Activated CD4-positive, alpha-beta T cell treated with anti-CD3 and anti-CD28 coated beads for 48 hours (primary cell): ENCODE measurements at places on chromosomes 11 and 22.

DNA sequence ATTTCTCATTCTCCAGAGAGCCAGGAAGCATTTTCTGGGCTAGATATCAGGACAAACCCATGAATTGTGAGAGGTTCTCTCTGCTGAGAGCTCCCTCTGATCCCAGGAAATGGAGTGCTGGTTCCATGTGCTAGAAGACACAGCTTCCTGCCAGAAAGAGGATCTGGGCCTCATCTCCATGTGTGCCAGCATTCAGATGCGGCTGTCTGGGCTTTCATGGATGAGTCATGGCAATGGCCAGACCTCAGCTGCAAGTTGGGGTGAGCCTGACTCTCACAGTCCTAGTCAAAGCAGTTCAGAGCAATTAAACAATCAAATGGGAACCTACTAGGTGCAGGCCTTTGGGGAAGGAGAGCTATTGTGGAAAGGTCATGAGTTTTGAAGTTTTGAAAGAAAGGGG is 82.3 kb upstream of the EED start:
- DNase-seq: peak; percentile 21

DNA sequence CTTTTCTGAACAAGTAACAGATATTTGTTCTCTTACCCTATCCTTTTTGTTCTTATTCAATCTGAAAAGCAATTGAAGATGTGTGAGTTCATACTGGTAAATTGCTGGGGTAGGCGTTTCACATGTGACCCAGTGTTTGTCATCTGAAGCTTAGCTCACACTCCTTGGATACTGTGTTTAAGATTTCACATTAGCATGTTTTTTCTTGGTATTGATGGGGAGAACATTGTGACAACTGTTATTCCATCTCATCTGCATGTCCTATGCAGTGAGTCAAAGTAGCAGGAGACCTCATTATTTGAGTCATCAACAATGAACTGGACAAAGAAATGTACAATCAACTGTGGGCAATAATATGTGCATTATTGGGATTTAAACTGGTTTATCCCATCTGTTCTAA is 691.6 kb upstream of the ANO5 start:
- DNase-seq: no peak

DNA sequence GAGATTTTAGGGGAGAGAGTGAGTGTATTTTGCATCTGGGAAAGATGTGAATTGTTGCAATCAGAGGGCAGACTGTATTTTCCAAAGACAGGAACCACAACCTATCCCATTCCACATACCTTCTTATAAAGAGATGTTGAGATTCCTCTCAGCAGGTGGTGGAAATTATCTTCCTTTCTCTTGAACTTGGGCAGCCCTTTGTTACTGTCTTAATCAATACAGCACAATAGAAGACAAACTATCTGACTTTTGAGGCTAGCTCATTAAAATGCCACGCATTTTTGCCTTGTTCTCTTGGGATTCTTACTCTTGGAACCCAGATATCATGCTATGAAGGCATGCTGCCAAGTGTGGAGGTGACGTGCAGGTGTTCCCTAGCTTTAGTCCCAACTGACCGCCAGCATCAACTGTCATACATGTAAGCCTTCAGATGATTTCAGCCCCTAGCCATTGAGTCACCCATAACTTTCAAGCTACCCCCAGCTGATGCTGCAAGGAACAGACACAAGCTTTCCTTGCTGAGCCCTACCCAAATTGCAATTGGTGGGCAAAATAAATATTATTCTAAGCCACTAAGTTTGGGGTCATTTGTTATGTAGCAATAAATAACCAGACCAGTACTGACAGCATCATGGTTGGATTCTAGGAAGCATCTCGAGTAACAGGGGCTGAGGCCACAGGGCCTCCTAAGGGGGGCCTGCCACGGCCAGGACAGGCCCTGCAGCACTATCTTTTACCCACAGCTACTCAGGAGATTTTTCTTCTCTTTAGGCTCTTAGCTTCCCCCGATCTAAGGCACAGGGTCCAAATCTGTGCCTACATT is 63.0 kb downstream of the RPL27A start:
- no peak for DNase-seq

GRCh38 chr11:19345519-19345847 is 104.7 kb upstream of the E2F8 start:
- DNase-seq: peak; percentile 2

DNA sequence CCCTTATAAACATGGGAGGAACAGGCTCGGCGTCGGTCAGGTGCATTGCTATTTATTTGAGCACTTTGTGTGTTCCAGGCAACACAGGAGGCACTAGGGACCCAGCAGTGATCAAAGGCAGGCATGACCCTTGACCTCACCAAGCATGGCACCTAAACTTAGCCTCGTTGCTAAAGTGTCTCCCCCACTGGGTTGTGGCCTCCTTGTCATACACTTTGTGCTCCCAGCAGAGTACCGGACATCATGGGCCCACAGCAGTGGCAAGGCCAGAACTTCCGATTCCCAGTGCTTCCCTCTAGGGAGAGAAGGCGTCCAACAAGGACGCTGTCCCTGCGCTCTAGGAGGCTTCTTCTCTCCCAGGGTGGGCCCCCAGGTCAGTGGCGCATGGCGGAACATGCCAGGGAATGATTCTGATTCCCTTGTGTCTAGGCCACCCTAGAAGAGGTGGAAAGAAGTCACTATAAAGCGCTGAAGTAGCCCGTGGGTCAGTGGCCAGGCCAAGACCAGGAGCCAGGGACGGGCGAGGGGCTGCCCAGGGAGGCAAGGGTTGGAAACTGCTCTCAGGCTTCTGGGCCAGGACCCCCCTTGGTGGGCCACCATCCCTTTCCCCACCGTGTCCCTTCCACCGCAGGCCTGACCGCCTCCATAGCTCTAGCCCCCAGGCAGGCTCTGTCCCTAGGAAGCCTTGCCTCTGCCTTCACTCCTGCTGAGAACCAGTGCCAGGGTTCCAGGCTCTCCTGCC is 19.7 kb downstream of the TOM1 start:
- DNase-seq: no peak

DNA sequence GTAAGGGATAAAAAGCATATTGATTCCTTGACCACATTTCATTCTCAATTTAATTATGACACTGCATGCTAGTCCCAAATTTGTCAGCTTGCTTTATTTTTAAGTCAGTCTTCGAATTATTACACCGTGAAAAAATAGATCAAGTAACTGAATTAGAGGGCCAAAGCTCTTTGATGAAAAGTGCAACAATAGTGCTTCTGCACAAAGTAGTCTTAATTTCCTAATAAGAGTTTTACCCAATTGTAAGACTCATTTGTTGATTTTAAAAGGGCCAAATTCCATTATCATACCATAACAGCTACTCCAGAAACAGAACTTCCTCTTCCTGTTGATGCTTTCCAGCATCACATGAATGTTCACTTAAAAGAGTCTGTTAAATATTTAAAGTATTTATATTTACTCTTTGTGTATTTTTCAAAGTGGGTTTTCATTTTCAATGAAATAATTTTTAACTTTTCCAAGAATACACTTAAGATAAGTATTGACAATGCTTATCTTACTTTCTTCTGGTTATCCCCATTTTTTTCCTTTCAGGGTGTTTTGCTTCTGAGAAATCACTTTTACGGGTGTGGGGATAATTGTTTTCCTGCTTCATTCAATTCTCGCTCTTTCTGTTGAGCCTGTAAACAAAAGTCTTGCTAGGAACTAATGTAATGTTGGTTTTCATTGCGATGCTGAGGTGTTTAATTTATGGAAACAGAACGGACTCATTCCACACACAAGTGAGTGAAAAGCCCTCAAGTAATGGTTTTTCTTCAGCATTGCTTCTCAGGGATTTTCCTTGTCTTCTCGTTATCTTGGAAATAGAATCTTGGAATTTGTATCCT is 2.1 kb downstream of the ARHGEF12 start:
- DNase-seq: no peak

DNA sequence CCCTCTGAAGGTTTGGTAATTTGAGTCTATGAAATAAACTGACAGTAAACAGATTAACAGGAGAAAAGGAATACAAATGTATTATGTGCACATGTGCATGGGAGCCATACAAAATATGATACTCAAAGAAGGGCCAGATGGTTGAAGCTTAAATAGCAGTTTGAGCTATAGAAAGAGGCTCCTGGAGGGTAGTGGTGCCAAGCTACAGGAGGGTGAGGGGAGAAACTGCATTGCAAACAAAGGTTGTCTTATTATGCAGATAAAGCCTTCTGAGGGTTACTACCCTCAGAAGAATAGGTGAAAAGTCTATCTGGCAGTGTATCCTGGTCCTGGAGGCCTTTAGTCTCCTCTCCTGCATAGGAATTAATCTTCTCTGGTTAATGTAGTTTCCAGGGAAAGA is 267.3 kb upstream of the MPPED2 start:
- DNase-seq: no peak

DNA sequence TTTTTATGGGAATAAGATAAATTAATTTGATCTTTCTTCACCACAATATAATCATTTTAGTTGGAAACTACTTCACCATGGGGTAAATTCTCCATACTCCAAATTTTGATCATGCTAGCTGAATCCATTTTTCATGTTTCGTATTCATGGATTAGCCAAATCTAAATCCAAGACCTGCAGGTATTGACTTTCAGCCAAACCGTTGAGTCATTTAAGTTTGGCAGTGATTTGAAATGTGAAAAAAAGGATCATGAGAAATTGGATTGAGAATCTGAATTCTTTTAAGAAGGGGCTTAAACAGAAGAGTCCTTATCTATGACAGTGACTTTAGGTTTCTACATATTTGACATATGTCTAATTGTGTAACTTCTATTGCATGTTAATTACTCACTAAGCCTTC is 5.3 kb downstream of the GAS2 start:
- no peak for DNase-seq

GRCh38 chr11:96338910-96339705 is 3.9 kb downstream of the MAML2 start:
- DNase-seq: peak; percentile 61

DNA sequence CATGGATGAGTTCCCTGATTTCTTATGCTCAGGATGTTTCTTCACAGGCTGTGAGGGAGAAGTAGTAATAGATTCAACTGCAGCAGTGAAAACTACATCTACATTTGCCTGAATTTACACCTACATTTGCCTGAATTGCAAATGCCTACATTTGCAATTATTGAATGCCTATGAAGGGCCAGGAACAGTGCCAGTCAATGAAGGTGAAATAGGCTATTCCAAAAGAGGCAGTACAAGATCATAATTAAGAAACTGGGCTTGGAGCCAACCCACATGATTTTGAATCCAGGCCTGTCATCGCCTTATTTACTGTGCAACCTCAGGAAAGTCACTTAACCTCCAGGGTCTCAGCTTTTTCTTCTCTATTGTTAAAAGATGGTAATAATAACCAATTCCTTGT is 1353.3 kb downstream of the FAM181B start:
- no peak for DNase-seq

DNA sequence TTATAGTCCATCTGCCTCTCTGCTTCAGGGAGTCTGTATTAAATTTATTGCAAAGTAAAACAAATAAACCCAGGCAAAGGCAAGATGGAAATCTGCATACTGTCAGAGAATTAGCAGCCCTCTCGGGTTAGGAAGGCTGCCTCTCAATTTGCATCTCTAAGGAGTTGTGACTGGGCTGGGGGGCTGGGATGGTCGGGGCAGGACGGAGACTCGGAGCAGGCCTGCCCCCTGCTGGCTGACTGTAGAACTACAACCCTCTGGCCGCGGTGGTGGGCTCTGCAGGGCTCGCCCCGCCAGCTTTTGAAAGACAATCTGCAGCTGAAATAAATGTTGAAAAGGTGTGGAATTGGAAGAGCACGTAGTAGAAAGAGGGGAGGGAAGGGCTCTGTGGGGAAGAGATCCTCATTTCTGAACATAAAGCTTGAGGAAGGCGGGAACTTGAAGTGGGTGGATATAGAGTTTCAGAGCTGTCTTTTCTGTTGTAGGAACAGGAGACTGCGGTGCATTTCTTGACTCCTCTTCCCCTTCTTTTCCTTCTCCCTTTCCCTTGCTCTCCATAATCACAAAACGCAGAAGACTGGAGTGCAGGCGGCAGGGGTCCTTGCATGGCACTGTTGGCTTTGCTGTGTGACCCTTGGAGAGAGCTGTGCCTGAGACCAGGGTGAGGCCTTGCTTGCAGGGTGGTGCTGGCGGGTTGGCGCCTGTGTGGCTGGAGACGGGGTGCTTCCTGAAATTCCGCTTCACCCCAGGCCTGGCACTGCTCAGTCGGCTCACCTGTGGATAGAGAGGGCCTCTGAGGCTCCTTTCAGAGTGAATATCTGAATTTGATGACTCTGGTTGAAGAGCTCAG is 22.6 kb upstream of the PKNOX2 start:
- DNase-seq: peak; percentile 70

- DNase-seq: no peak
Observed at GRCh38 chr22:31574055-31574670, 77.8 kb downstream of the SFI1 start.

- no peak for DNase-seq
Observed at GRCh38 chr11:134571301-134571700, 159.3 kb upstream of the B3GAT1 start.

GRCh38 chr11:47329431-47329986 is 23.0 kb downstream of the MYBPC3 start:
- no peak for DNase-seq

- DNase-seq: no peak
Observed at GRCh38 chr11:120881596-120881995, 142.3 kb upstream of the TBCEL start.

GRCh38 chr22:40694411-40694810 is 15.1 kb downstream of the MCHR1 start:
- no peak for DNase-seq

- DNase-seq: no peak
Observed at GRCh38 chr11:18173225-18173866, 709 bp downstream of the MRGPRX4 start.

DNA sequence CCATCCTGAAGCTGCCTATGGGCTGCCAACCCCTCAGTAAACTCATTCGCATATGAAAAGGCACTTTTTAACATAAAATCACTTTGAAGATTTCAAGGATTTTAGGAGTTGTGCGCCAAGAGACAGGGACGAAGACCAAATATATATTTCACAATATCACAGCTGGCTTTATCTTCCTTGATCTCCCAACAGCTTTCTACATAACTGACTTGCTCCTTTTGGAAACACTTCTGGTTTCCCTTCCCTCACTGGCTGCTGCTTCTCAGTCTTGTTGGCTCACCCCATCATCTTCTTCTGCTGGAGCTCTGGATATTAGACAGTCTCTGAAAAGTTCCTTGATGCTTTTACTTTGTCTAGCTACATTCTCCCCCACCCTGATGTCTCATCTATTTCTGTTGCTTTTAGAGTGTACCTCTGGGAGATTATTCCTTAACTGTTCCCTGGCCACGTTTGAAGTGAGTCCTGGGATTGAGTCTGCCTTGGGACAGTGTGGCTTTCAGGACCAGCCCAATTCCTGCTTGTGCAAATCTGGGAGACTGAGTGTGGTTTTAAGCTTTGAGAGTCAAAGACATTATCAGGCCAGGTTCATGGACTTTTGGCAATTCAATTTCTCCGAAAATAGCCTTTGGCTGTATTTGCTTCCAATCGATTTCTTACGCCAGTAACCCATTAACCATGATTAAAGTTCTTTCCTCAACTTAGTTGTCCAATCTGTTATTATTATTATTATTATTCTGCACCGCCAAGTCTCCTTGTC is 30.9 kb upstream of the NNMT start:
- no peak for DNase-seq

- no peak for DNase-seq
Observed at GRCh38 chr22:46352276-46352675, 16.8 kb downstream of the TRMU start.

GRCh38 chr22:38949889-38950405 is 7.5 kb upstream of the APOBEC3A start:
- no peak for DNase-seq

- no peak for DNase-seq
Observed at GRCh38 chr22:35464399-35464798, 64.5 kb downstream of the MCM5 start.
